NCI-H774 (cell line): ENCODE measurements at places on chromosomes 3 and 15.
A peak's percentile ranks its signal among the peaks of the same experiment; 100 is the strongest.

GRCh38 chr15:60673166-60673565, 194.2 kb upstream of the ICE2 start:
- no peak for DNase-seq

DNA sequence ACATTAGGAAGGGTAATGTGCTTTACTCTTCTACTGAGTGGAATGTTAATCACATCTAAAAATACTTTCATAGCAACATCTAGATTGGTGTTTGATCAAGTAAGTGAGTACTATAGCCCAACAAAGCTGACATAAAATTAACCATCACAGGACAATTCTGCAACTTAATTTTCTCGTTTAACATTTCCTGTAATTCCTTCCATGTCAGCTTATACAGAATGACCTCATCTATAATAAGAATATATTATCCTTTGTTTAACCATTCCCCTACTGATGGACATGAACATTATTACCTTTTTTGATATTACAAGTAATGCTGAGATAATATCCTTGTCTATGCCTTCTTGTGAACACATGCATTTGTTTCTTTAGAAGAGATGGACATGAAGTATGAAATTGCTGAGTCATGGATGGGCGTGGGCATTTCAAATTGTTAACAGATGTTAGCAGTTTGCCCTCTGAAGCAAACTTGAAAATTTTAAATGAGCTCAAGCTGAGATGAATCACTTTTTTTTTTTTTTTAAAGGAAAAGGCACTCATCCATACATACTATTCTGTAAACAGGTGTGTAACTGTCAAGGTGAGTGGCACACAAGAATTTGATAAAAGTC, 85.1 kb downstream of the OXNAD1 start:
- DNase-seq = no peak

GRCh38 chr3:54296531-54296930, 174.2 kb downstream of the CACNA2D3 start:
- no peak for DNase-seq

- no peak for DNase-seq
Observed at GRCh38 chr3:48694610-48695392, 9.1 kb upstream of the NCKIPSD start.

- DNase-seq = no peak
Observed at GRCh38 chr3:46271209-46271745, 29.0 kb downstream of the CCR3 start.

DNA sequence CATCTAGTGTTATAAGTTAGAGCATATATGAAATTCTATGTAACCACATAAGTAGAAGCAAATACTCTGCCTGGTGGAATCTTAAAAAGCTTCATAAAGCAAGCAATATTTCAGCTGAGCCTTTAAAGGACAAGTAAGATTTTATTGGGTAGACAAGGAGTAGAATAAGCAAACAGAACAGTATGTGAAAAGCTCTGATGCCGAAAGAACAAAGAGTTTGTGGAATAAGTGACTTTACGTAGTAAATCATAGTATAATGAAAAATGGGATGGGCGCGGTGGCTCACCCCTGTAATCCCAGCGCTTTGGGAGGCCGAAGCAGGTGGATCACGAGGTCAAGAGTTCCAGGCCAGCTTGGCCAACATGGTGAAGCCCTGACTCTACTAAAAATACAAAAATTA, 9.9 kb downstream of the EAF2 start:
- no peak for DNase-seq

DNA sequence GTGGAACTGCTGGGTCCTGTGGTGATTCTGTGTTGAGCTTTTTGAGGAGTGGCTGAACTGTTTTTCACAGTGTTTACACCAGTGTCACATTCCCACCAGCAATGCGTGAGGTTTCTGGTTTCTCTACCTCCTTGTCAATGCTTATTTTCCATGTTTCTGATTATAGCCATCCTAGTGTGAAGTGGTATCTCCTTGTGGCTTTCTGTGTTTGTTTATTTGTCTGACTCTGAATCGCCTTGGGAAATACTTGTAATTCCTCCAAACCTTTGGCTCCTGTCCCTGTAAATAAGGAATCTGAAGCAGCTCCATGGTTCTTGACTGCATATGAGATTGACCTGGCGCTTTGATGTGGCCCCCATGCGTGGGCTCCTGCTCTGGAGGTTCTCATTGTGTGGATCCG, 20.6 kb downstream of the FAN1 start:
- DNase-seq = no peak

- no peak for DNase-seq
Observed at GRCh38 chr3:131109156-131109555, 82.5 kb downstream of the NEK11 start.

DNA sequence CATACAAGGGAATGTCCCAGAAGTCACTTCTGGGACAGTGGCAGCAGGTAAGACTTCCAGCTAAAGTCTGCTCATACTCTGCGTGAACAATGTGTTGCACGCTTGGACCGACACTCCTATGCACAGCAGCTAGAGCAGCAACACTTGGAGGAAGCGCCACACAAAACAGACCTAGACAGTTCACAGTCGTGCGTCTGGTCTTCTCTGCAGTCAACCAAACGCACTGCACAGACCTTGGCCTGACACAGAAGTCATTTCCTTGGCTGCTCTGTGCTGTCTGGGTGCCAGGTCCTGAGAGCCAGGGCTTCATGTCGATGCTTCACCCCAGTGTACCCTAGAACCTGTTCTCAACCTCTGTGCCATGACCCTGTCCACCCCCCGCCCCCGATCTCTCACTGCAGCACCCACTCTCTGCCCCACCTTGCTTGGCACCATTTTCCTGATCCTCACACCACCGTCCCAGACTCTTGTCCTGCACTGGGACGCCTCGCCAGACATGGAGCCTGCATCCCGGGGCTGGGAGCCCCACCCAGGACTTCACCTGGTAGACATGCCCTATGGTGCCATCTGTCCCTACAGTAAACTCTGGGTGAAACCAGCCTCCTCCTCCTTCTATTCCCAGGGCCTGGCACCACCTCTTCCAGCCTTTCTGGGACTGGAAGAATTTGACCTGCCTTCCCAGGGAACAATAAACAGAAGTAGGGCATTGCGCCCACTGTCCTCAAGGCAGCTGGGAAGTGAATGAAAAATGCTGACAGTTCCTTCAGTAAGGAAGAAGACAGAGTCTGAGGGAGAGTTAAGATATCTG, 3.1 kb downstream of the ATP10A start:
- DNase-seq = no peak

DNA sequence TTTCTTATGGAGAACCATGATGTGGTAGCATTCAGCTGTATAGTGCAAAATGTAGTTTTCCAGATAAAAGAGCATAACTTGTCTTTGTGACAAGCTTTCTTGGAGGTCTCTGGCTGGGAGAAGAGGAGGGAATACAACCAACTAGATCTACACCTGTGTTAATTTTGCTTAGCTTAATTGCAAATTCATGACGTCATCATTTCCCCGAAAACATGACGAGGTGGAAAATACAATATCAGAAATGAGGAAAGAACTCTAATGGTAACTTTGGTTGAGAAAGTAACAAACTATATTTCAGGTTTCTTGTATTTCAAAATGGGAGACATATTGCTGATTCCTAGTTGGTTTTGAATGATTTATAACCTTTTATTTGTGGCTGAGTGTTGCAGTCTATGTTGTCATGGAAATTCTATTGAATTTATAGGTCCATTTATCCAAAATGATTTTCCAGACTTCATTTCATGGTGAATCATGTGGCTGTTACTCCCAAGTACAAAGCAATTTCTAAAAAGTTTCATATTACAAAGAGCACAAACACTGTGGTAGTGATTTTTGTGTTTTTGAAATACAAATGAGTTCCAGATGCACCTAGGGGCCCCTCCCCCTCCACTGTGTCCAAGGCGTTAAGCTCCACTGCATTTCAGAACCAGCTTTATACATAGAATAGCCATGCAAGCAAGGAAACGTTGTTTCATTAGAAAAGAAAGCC, 307.2 kb downstream of the FEZF2 start:
- DNase-seq = no peak

GRCh38 chr3:190860521-190860920, 2.0 kb downstream of the GMNC start:
- DNase-seq = no peak

- DNase-seq = no peak
Observed at GRCh38 chr3:27431116-27431515, 53.1 kb downstream of the SLC4A7 start.

GRCh38 chr3:182179631-182180030, 467.9 kb downstream of the SOX2 start:
- DNase-seq = no peak

GRCh38 chr3:159624616-159625015, 364.0 kb upstream of the IL12A start:
- no peak for DNase-seq

DNA sequence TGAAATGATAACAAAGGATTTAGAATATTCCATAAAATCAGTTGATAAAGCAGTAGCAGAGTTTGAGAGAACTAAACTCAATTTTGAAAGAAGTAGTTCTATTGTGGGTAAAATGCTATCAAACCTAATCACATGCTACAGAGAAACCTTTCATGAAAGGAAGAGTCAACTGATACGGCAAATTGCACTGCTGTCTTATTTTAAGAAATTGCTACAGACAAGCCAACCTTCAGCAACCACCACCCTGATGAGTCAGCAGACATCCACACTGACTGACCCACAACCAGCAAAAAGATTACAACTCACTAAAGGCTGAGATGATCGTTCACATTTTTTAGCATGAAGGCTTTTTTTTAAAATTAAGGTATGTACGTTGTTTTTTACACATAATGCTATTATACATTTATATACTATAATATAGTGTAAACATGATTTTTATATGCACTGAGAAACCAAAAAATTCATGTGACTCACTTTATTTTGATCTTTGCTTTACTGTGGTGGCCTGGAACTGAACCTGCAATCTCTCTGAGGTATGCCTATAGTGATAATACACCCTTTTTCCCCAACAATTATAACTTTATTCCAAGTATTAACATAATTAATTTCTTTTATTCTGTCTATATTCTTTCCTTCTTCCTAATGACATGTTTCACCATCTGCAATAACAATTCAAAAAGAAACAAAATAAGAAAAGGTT, 109.9 kb downstream of the TBC1D5 start:
- no peak for DNase-seq

- no peak for DNase-seq
Observed at GRCh38 chr3:14460342-14461005, 58.1 kb downstream of the SLC6A6 start.

- no peak for DNase-seq
Observed at GRCh38 chr3:64575211-64575844, 112.5 kb downstream of the ADAMTS9 start.

DNA sequence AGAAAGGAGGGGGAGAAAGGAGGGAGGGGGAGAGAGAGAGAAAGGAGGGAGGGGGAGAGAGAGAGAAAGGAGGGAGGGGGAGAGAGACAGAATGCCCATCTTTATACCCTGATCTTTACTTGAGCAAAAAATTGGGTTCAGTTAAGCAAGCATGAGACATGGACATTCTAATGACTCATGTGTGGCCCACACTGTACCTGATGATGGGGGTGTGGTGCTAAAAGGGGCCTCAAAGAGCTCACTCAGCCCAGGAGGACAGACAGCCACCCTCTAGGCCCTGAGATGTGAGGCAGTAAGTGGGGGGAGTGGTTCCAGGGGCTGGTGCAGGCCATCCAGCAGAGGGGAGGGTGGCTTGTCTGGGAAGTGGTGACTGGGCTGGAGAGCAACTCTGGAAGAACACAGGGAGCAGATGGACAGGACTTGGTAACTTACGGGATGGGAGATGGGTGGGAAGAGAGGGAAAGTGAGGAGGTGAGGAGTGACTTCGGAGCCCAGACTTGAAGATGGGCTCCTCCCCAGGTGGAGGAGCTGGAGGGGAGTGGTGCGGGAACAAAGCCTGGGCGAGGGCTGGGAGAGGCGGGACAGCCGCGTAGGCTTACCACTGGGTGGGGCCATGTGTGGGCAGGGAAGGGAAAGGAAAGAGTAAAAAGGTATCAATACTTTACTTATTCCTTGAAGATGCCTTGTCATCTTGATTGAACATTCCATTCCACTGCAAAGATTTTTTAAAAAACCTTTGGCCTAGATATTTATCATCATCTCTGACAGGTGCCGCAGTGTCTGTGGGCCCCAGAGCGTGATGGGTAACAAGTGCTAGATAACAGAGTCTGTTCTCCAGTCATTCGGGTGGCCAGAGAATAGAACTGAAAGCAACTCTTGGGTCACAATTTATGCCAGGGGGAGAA, 32.3 kb downstream of the TSPAN3 start:
- no peak for DNase-seq

GRCh38 chr3:156181509-156181908, 61.1 kb downstream of the KCNAB1 start:
- DNase-seq = no peak

DNA sequence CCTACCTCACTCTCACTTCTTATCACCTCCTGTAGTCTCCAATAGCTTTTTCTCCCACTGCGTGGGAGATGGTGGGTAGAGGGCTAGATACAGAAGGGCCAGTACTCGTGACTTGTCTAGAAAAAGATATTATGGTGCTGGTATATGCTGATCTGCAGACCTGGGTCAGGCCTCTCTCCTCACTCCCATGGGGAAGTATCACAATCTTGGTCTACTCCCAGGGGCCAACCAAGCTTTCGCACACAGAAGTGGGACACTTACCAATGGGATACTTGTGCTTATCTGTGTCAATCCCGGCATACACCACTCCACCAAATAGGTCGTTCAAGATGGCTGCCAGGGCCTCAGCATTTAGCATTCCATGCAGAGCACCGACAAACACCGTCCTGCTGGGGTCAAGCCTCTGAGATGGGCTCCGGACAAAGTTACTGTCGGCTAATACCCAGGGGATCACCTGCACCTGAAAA, 9.0 kb upstream of the RPS17 start:
- no peak for DNase-seq

- DNase-seq = no peak
Observed at GRCh38 chr3:11569156-11569741, 74.5 kb downstream of the VGLL4 start.

- peak; percentile 22 for DNase-seq
Observed at GRCh38 chr15:59401824-59402569, 29.3 kb upstream of the MYO1E start.

- no peak for DNase-seq
Observed at GRCh38 chr3:197408177-197408957, 110.0 kb upstream of the DLG1 start.

- no peak for DNase-seq
Observed at GRCh38 chr3:189841473-189842205, 210.4 kb downstream of the TP63 start.

GRCh38 chr15:73375755-73376305, 7.1 kb upstream of the HCN4 start:
- DNase-seq = peak; percentile 48
